ENCODE measurements at places on chromosomes 1 and 21.

DNA sequence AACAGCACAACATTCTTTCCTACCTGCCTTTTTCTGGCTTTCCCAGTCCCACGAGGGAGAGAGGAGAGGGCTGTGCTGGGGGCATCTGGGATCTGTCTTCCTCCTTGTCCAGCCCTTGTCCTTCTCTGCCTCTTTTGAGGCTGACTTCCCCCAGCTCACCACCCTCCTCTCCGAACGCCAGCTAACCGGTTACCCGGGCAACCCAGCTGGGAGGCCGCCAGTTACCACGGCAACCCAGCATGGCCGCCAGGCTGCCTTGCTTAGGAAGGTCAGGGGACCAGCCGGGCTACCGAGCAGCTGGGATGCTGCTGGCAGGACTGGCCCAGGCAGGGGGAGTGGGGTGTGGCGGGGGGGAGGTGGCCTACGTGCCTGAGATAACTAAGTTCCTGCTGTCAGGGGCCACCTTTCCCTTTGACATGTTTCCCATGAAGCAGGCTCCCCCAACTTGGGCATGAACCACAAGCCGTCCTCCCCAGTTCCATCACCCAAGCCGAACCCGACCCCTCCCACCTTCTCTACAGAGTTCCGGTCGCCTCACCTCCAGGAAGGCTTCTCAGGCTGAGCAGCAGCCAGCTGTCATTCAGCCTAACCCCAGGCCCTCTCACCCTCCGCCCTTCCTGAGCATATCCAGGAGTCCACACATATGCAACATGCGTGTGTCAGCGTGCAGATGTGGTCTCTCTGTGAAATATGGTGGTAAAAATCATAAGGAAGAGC, 8.7 kb downstream of the PLEKHA6 start:
- DNase-seq = no peak

DNA sequence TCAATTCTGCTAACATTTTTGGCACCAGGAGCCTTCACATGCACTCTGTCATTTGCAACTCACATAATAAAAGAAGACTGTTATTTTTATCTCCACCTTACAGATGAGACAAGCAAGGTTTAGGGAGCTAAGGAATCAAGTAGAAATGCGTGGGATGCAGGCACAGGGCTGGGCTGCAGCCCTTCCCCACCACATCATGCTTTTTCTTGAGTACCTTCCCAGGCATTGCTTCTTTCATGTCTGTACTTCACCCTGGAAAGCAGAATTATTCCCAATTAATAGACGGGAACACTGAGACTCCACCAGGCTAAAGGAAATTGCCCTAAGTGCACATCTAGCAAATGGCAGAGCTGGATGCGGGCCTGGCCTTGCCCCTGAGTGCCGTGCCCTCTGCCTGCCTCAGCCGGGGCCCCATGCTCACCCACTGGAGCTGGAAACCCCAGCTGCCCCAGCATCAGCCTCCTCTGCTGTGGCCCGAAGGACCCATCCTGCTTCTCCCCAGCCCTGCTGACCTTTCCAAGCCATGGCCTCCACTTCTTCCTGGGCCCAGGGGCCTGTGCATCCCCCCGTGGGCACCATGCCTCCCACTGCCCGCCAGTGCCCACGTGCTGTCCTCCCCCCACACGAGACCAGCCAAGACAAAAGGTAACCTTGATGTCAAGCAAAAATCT, 257.5 kb downstream of the TOMM20 start:
- no peak for DNase-seq

DNA sequence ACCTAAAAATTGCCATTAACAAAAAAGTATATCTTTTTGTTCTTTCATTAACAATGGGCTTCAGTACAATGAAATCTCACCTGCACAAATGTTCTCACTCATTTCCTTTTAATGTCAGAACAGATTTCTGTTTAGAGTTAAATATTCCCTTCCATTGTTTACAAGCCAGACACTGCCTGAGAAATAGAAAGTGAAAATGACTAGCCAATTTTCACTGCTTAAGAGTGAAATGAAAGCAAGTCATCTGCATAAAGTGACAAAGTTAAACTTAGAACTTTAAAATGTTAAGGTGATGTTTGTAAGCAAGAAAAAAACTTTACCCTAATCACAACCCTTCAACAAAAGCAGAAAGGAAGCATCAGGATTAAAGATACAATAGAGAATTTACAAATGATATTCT, 27.5 kb downstream of the COA6 start:
- no peak for DNase-seq

GRCh38 chr1:52055066-52055865, at the start of gene TXNDC12:
TXNDC12 (minus strand) TSS chr1:52055191; CDS start chr1:52055096, 95 bp downstream.
- peak; percentile 19 for DNase-seq

DNA sequence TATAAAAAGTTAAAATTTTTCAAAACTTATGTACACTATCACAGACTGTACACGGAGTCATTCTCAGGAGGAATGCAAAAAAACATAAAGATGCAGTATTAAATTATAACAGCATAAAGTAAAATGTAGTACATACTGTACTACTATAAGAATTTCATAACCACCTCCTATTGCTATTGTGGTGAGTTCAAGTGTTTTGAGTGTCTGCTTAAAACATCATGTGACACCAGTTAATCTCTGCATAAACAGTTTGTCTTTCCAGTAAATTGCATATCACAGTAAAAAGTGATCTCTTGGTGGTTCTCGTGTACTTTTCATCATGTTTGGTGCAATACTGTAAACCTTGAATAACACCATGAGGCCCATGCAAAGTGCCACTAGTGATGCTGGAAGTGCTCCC, 45.2 kb downstream of the SDCCAG8 start:
- DNase-seq = no peak

DNA sequence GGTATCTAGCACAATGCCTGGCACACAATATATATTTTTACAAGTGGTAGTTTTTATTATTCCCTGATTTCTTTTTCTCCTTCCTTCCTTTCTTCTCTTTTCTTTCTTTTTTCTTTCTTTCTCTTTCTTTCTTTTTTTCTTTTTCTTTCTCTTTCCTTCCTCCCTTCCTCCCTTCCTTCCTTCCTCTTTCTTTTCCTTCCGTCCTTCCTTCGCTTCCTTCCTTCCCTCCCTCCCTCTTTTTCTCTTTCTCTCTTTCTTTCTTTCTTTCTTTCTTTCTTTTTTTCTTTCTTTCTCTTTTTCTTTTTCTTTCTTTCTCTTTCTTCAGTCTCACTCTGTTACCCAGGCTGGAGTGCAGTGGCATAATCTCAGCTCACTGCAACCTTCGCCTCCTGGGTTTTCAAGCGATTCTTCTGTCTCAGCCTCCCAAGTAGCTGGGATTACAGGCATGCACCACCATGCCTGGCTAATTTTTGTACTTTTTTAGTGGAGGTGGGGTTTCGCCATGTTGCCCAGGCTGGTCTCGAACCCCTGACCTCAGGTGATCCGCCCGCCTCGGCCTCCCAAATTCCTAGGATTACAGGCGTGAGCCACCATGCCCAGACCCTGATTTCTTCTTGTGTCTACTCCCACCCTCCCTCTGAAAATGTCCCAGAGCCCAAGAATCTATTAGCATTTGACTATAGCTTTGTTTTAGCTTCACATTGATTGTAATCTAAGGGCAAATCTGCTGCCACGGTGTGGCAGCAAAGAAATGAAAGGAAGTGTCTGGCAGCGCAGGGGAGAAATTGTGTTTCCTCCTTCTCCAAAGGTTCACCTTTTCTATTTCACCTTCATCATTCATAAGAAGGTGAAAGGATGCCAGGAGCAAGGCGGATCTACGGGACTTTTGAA, 19.9 kb upstream of the ABCB10 start:
- no peak for DNase-seq

DNA sequence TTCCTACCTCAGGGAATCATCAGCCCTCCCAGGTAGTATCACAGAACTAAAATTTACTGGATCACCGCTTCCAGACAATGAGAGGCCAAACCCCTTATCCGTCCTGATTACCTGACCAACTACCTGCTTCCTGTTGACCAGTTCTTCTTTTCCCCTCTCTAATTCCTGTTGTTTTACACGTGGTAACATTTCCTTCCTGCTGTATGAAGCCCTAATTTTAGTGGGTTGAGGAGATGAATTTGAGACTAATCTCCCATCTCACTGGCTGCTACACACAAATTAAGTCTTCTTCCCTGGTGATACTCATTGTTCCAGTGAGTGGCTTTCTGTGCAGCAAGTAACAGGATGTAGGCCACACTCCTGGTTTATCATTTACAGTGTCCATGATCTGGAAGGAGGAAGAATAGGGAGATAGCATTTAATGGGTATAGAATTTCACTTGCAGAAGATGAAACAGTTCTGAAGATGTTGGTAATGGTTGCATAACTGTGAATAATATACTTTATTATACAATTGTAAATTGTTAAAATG, 2112.9 kb downstream of the NCAM2 start:
- no peak for DNase-seq

DNA sequence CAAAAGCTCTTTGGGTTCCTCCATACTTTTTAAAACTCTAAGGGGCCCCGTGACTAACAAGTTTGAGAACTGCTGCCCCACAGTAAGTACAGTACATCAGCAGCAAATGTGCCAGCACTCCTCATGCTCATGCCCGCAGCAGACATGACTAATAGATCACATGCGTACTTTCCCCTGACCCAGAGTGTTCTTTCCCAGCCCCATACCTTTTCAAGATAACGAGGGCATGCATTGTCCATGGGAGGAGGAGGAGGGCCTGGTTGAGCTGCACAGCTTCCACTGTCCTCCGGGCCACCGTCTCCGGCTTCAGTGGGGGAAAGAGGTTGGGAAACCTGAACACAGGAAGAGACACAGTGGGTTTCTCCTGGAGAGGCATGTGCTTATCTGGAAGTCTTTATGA, 45.5 kb downstream of the DHRS3 start:
- no peak for DNase-seq

DNA sequence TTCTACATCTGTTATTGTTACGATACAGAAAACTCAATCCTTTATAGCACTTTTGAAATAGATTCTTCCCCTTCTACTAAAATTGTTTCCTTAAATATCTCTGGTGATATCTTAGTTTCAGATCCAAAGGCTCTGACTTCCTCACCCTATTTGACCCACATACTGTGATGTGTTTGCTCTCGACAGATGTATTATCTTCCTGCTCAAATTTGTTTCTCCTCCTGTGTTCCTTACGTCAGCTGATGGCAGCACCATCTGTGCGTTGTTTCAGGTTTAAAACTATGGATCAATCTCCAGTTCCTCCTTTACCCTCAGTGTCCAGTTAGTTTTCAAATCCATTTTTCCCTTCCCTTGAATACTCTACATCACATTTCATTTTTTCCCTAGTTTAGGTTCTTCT, 274.4 kb downstream of the RYR2 start:
- DNase-seq = no peak

- DNase-seq = no peak
Measured at GRCh38 chr1:47630346-47630745, 192.5 kb downstream of the FOXD2 start.

DNA sequence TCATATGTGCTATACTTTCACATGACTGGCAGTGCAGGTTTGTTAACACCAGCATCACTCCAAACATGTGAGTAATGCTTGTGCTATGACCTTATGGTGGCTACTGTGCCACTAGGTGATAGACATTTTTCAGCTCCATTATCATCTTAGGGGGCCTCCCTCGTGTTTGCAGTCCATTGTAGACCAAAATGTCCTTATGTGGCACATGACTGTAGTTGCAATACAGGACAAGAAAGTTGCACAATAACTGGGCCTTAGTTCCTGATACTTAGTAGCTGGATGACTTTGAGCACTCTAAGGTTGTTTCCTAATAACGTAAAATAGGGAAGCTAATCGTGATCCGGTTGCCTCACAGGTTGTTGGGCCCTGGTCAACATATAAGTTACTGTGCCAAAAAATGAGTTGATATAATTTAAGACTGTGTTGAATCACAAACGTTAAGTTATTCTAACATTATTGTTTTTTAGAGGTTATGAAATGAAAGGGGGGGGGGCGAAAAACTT, 511 bp upstream of the SNX27 start:
- DNase-seq = no peak

- no peak for DNase-seq
Measured at GRCh38 chr1:12037486-12038355, 18.4 kb downstream of the MIIP start.

GRCh38 chr21:28604946-28605537, 387.6 kb downstream of the LTN1 start:
- DNase-seq = no peak

DNA sequence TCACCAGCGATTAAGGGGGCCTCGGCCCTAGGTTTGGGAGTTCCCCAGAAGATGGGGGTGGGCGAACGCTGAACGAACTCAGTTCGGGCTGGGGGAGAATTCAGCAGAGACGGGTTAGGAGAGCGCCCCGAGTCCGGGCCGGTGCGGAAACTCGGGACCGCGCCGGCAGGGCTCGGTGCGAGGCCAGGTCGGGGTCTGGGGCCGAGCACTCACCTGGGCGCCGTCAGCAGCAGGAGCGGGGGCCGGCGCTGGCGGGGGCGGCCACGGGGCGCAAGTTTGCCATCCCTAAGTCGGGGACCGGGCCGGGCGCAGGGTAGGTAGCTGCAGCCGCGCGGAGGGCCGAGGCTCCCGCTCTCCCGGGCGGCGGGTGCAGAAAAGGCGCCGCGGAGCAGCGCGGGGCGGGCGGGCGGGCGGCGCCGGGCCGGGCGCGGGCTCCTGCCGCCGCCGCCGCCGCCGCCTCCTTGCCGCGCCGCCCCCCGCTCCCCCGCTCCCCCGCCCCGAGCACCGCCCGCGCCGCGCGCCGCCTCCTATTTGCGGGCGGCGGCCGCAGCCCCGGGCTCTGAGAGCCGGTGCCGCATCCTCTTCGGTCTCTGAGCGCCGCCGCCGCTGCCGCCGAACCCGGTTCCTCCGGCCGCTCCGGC, 349 bp downstream of the ADGRB2 start:
- DNase-seq = no peak

DNA sequence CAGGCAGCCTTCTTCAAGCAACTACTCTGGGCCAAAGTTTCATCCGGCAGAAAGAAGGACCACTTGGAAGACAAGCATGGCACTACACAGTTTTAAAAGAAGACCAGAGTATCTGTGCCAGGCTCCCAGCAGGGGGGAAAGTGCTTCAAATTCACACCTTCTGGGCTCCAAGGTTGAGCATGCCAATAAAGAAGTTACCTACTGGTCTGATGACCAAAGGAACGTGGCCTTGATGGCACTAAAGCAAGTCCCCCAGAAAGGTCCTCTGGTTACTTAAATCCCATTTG, 73.5 kb downstream of the CD46 start:
- DNase-seq = no peak

DNA sequence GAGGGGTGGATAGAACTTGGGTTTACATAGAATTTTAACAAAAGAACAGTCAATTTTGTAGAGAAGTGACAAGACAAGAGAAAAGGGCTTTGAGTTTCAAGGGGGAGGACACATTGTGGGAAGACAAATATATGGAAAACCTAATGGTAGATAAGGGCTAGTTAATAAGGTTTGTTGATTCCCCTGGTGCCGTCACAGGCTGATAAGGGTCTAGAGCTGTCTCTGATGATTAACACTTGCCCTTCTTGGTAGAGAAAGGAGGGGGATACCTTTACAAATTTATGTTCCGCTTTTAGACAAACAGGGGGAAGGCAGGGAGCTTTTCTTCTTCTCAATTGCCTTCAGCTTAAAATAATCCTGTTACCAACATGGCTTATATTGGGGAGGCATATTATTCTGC, 124.3 kb downstream of the ETS2 start:
- no peak for DNase-seq
